ENCODE measurements at places on chromosomes 7 and 10. TPM values are rescaled to one million over a fixed set of nuclear protein-coding genes. Genes with fewer than 3 reads are reported as not detected.

ZNF488 gene
- polyA plus RNA-seq: 0.04 TPM

- no peak for DNase-seq
These were observed 38.2 kb downstream of the SPOCK2 start for GRCh38 chr10:72049969-72050781.

NUDT13 gene
- 4.7 TPM for polyA plus RNA-seq

DNA sequence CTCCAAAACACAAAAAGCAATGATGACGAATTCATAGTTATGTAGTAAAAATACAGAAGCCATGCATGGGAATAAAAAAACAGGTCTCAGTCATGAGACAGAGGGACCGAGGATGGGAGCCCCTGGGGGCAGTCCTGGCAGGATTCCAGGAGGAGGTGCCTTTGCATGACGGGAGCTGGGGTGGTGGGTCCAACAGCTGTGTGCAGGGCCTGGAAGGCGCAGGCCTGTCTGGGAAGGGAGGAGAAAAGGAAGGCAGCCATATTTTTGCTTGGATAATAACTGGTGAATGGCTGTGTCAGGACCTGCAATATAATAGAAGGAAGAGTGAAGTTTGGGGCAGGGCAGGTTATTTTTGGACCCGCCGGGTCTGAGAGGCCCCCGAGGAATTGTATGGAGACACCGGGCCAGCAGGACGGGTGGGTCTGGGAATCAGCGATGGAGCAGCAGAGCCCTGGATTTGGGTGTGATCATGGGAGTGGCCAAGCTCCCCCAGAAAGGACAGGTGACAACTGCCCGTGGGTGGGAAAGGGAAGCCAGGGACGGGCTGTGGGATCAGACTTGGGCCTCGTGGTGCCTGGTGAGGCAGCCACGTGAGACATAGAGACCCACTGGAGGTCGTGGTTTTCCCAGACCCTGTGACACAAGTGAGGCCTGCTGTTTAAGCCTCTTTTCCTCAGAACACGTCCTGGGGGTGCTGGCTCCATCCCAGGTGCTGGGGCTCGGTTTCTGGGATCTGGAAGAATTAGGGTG, 2.9 kb upstream of the JAKMIP3 start:
- no peak for DNase-seq

COBL gene
- 0.01 TPM for polyA plus RNA-seq

DNA sequence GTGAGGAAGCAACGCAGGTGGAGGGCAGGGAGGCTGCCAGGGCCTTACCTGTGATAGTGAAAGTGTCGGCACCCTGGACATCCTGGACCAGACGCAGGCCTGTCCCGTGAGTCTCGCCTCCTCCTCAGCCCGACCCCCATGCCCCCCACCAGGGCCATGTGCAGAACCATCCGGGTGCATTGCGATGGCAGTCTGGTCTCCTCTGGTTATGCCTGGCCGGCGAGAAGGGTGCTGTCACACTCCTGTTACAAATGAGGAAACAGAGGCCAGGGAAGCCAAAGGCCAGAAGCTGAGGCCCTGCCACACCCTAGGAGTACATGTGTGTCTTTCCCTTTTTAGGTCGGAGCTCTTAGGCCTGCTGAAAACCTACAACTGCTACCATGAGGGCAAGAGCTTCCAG, 7.2 kb downstream of the DEPP1 start:
- no peak for DNase-seq

OPALIN gene
- not detected for polyA plus RNA-seq

DNA sequence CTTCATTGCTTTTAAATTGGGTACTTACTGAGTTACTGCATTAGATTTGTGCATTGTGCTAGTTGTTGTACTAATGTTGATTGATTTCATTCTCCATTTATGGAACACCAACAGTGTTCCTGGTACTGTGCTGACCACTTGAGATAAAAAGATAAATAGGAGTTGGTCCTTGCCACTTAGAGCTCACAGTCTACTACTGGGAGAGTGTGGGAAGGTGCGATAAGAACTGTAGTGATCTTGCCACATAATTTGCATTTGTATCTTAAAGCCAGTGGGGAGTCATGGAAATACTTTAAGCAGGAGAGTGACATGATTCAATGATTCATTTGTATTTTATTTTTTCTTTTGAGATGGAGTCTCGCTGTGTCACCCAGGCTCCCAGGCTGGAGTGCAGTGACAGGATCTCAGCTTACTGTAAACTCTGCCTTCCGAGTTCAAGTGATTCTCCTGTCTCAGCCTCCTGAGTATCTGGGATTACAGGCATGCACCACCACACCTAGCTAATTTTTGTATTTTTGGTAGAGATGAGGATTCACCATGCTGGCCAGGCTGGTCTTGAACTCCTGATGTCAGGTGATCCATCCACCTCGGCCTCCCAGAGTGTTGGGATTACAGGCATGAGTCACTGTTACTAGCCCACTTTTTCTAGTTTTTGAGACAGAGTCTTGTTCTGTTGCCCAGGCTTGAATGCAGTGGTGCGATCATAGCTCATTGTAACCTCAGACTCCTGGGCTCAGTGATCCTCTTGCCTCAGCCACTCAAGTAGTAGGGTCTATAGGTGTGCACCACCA, 51.2 kb upstream of the TMEM248 start:
- DNase-seq: peak; percentile 77

GRCh38 chr10:23693925-23694324, 255.1 kb downstream of the OTUD1 start:
- DNase-seq: no peak
